Muscle of back (tissue), 13 donors: ENCODE measurements at places on chromosomes 2 and 18.

GRCh38 chr2:235591921-235592320, 98.1 kb downstream of the AGAP1 start:
- DNase-seq, result no peak

- DNase-seq, result no peak
Measured at GRCh38 chr2:203718087-203718486, 11.6 kb downstream of the CD28 start.

GRCh38 chr2:174198846-174199564, 49.3 kb downstream of the OLA1 start:
- no peak for DNase-seq

DNA sequence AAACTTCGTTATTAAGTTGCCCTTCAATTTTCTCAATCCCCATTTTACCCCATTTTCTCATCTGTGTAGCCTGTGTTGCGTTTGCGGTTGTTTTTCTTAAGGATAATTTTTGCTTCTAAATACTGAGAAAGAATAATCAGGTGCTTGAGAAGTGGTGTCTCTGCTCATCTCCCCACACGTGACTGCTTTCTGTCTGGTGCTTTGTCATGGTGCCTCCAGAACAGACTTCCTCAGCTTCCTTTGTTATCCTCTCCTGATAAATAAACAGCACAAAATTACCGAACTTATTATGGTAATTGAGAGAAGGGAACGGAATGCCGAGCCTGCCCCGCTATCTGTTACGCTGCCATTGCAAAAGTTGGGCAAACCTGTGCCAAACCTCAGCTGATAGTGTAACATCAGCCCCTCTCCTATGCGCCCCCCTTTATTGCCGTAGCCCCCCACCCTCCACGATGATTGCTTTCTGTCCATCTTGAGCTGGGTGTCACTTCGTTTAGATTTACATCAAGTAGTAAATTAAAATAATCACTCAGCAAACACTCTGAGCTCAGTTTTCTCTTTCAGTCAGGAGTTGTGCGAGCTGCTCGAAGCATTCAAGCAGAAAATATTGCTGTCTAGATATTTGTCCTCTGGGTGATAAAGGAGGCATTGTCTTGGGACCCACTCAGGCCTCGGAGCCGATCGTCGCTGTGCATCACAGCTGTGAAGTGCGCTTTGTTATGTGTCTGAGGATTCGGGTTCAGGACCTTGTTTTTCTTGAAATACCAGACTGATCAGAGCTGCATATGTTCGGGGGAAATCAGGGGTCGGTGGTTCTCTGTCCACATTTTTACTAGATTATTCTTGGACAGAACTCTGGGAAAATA, 1008.5 kb upstream of the FANCL start:
- no peak for DNase-seq

DNA sequence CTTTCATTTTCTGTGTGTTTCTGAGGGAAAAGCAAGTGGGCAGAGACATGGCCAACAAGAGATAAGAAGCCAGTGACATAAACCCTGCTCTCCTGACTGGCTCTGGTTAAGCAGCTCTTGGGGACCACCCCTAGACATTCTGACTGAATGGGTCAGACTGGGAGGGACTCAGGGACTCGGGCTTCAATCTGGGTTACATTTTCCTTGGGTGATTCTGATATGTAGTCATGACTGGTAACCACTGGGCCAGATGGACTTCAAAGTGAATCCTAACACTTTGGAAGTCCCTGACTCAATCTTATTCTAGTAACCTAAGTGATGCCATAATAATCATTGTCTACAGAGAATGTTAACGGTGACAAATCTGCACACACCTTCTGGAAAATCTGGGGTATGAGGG, 397.8 kb downstream of the NBAS start:
- DNase-seq, result no peak

GRCh38 chr18:25880441-25880840, 210.0 kb downstream of the SS18 start:
- DNase-seq, result no peak

DNA sequence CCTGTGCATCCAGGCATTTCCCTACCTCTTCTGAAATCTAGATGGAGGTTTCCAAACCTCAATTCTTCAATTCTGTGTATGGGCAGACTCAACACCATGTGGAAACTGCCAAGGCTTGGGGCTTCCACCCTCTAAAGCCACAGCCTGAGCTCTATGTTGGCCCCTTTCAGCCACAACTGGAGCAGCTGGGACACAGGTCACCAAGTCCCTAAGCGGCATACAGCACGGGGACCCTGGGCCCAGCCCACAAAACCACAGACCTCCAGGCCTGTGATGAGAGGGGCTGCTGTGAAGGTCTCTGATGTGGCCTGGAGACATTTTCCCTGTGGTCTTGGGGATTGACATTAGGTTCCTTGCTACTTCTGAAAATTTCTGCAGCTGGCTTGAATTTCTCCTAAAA, 255.4 kb downstream of the TDRD15 start:
- DNase-seq, result no peak

DNA sequence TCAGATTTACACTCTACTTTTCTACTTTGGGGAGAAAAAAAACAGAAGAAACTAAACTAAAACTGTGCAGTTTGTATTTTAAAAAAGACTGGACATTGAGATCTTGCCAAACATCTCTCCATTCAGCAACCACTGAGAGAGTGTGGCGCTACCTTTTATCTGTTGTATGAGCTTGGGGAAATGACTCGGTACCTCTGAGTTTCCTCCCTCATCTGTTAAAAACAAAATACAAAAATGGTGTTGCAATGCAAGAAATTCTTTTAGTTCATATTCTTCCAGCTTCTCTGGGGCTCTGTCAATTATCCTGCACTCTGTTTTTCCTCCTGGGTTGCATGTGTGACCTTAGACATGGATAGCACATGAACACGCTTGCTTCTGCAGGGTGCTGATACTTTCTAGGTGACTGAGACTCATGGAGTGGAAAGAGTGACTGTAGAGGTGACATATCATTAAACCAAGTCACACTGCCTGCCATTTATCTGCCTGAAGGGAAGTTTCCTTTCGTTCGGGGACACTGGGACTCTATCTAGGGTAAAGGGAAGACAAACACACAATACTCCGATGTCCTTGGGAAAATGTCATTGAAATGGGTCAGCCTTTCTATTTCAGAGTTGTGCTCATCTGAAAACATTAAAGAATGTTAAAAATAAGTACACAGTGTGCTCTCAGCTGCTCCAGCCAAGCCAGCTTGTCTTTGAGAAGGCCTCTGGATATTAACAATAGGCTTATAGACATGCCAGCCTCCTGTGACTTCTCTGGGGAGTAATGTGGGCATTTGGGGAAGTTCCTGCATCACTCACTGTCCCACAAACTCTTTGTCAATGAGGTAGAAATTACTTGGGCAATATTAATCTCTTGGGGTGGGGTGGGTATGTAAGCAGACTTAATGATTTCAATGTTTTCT, 91.4 kb downstream of the TRIB2 start:
- DNase-seq, result no peak
